ENCODE measurements at places on chromosomes 5 and 9.

- DNase-seq = no peak
Observed at GRCh38 chr9:3648722-3649246, 123.0 kb upstream of the RFX3 start.

DNA sequence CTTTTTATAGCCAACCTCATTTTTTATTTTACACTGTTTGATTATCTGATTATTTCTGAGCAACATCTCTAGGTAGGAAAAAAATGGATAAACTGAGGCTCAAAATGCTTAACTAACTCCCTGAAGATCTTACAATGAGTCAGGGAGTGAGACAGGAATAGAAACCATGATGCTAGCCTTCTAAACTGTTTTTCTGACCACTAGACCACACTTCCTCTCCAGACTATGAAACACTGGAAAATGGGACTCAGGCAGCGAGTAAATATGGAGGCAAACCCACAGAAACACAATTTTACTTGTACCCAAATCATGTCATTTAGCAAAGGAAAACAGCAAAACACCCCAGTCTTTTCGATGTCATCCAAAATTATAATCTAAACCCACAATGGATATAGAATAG, 129.9 kb upstream of the ANKH start:
- DNase-seq = no peak

DNA sequence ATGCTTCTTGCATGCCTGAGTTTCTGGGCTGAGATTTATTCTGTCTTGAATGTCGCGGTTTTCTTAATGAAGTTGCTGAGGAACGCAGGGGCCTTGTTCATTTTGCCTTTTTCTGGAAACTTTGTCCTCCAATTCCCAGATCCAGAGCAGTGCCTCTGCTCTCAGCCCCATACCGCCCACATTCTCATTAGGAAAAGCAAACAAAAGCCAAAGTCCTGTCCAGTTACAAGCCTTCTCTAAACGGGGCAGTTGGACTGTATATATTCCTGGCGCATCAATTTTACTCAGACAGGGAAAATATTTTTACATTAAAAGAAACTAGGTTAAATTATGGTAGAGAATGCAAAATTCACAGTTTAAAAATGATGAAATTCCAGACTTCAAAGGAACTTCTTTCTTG, 1.2 kb upstream of the PSAT1 start:
- no peak for DNase-seq

- DNase-seq = no peak
Observed at GRCh38 chr5:59193616-59194319, 610.9 kb downstream of the RAB3C start.

DNA sequence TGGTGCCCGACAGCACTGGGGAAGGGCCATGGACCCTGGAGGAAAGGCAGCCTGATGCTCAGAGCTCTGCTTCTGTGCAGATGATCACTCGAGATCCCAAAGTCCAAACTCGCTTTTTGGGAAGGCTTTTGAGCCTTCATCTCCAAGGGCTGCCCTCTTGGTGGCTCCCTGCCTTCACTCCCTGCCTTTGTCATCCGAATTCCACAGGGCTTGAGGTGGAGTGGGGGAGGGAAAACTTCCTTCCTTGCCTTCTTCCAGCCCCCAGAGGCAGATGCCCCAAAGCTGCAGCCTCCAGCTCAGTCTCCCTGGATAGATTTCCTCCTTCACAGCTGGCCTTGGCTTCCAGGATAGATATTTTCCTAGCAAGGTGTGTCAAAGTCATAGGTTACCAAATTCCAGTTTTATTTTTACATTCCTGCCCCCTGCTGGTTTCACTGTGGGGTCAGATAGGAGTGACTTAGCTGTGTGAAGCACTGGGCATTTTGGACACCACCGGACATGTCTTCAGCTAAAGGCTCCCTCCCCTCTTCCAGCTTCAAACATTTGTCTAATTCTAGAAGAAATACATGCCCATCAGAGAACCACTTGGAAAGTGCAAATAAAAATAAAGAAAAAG, 268.2 kb downstream of the HSPA4 start:
- DNase-seq = no peak

DNA sequence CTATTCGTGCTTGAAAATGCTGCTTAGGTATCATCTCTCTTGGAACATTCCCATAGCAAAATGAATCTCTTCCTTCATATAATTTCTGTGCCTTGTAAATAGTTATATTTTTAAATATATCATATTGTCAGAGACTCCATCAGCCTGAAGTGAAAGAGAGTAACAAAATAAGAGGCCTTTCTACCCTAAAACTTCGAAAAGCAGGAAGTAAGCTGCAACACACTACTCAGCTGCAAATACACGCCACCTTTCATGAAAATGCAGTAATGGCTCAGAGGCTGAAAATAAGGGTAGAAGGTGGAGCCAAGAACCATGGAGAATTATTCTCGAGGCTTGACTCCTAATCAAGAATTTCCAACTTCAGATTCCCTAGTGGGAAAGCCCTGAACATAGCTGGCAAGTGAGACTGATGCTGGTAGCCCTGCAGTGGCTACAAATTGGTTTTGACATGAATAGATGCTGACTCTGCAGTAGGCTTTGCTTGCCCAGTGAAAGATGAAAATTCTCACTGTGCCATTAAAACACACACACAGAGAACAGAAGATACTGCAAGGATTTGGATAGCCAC, 30.2 kb upstream of the PTGER4 start:
- DNase-seq = no peak

GRCh38 chr5:135514116-135514515, 21.6 kb downstream of the NEUROG1 start:
- no peak for DNase-seq

Data from stimulated activated CD4-positive, alpha-beta T cell treated with anti-CD3 and anti-CD28 coated beads, Interleukin-1b, Interleukin-23, amount 100 ng/mL, for 1 hour (primary cell).